ENCODE measurements at places on chromosomes 12 and 14.

GRCh38 chr12:1474041-1474573 is 120.3 kb downstream of the FBXL14 start:
- no peak for DNase-seq

DNA sequence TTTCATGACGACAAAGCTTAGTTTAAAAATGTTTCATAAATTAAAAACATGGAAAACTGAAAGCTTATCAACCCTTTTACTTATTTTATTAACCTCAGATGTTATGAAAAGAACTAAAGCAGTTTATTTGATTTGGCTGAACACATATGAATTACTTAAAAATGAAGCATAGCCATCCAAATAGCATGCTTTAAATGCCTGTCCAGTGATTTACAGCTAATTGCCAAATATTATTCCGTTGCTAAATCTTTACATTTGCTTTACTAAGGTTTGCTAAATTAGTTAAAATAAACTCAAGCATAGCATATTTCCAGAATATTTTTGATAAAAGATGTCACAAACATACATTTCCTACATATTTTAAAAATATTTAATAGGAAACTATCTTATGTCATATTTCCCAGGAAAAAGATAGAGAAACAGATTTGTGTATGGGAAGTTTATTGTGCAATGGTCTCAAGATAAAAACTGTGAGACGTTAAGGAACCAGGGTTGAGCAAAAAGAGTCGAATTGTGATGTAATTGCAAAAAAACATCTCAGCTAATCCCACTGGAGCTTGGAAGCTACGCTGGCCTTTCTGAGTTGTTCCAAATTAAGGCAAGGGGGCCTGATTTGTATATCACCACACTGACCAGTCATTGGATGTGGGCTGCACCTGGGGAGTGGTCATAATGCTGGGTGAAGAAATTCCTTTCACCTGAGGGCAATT is 25.8 kb downstream of the GPR135 start:
- peak; percentile 16 for DNase-seq

DNA sequence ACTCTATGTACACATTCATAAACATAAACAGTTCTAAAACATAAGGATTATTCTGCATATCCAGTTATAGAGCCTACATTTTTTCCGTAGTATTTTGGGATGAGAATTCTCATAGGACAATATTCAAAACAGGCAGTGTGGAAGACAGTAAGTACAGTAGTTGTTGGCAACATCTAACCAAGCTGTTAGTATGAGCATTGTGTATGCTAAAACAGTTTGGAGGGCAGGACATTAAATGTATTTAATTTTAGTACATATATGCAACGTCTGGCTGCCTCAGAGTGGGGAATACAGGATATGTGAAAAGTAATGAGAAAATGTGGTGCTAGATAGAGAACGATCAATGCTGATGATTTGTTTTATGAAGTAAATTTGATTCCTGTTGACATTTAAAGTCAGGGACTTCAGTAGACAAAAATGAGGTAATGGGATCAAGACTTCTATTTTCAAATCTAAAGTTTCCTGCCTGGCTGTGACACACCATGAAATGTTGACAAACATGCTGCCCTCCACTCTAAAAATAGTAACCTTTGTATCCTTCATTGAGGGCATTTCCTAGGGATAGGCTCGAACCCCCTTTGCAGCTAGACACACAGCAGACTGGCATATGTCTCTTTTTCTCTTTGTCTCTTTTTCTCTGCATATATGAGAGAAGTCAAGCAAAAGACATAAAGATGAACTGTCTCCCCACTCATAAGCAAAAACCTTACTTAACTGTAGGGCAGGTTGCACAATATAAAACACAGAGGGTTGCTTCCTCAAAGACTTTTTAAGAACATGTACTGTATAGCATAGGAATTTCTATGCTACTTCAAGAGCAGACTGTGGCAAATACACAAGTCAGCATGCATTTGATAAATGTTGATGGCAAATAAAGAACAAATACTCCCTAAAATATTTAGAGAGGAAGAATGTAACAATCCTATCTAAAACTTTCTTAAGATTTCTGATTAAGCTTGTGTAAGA is 75.5 kb upstream of the GTF2A1 start:
- DNase-seq = peak; percentile 58

GRCh38 chr14:38175658-38176057 is 32.0 kb upstream of the SSTR1 start:
- DNase-seq = no peak

GRCh38 chr14:67111022-67111421 is 78.2 kb upstream of the GARIN2 start:
- DNase-seq = no peak

DNA sequence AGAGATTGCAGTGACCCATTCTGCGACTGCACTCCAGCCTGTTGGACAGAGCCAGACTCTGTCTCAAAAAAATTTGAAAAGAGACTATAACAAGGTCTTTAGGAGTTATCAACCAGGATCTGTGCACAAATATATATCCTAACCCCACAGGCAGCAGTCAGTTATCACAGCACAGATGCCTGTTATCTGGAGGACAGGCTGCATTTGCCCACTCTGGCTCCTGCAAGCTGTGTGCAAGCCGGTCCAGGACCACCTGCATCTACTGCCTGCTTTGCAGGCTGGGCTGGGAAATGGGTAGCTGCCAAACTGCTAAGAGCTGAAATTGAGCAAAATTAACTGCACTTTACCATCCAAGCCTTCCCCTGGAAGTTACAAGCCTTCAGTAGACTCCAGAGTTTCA is 21.4 kb upstream of the RCOR1 start:
- no peak for DNase-seq

DNA sequence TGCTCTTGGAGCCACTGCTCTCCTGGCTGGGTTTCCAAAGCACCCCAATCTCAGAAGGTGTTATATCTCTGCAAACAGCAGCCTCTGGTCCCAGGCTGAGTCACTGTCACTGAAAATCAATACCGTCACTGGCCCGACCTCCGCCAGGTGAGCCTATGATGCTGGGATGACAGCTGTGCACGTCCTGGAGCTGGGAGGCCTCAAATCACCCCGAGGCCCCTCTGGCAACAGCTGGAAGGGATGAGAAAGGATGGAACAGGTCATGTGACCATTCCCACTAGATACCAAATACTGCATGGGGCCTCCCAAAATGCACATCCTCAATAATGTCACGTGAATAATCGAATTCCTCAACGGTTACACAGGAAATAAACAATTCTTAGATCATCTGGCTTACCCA is 190.8 kb downstream of the TTC7B start:
- DNase-seq = no peak

- DNase-seq = no peak
Measured at GRCh38 chr12:68479896-68480291, 130.8 kb upstream of the RAP1B start.

DNA sequence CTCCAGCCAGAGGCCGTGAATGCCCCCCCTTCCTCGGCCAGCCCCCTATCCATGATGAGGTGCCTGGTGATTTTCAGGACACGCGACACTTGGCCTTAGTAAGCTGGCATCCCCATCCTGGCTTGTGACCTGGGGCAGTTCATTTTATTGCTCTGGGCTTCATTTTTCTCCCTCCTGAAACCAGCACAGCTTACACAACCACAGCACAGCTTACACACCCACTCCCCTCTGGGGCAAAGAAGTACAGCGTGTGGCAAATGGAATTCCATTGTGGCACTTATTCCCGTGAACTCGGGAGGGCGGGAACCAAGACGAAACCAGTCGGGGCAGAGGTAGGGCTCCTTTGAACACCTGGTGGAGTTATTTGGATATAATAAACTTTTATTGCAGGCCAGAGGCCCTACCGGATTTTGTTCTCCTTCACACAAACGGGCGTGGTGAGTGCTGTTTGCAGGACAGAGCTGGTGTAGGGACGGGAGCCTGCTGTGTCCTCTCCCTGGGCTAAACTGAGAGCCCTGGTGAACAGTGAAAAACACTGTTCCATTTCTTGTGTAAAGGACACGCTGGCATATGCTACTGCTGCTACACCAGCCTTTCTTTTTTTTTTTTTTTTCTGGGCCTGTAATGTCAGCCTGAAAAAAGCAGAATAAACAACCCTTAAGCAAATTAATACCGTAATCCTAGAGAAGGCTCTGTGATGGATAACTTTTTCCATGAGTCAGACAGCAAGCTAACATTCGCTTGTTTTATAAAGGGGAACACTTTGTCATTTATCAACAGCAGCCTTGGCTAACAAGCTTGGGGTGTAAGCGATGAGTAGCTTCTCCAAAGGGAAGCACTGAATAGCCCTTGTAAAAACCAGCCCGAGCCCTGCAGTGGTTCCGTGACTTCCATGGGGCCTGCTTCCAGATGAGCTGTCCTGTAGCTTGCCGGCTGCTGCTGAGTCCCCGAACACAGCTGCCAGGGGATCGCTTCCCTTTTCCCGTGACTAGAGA is 29.3 kb downstream of the CD9 start:
- DNase-seq = peak; percentile 92

DNA sequence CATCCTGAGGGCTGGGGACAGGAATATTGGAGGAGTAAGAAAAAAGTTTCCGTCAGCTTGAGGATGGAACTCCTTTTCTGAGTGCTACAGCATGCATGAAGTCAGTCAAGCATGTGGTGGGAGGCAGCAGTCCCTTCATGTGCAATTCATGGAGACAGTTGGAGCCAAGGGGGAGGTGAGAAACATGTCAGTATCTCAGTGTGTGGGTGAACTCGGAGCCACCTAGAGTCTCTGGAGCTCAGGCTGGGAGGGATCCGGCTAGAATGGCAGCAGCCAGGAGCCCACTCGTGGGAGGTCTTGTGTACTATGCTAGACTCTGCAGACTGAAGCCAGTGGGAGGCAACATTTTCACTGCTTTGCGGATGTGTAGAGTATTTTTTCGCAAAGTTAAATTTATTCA is 60.3 kb downstream of the AVPR1A start:
- DNase-seq = no peak

GRCh38 chr14:33567023-33567728 is 383.7 kb downstream of the EGLN3 start:
- no peak for DNase-seq

GRCh38 chr14:32933629-32934072 is 5.0 kb upstream of the NPAS3 start:
- no peak for DNase-seq

DNA sequence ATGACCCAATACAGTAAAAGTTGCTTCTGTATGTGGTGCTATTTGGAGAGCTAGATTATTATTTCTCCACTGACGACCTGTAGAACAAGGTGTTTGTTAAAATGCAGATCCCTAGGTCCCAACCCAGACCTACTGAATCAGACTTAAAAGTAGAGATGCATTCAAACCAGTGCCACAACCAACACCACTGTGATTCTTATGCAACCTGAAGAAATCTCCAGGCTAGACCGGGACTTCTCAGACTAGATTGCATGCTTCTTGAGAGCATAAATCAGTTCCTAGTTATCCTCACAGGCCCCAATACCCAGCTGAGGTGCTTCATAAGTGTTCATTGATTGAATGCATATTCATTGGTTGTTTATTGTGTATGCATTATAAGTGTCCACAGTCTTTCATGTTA is 78.2 kb downstream of the SPTSSA start:
- DNase-seq = no peak
